ENCODE measurements at places on chromosomes 3 and 15.
A peak's percentile ranks its signal among the peaks of the same experiment; 100 is the strongest.

DNA sequence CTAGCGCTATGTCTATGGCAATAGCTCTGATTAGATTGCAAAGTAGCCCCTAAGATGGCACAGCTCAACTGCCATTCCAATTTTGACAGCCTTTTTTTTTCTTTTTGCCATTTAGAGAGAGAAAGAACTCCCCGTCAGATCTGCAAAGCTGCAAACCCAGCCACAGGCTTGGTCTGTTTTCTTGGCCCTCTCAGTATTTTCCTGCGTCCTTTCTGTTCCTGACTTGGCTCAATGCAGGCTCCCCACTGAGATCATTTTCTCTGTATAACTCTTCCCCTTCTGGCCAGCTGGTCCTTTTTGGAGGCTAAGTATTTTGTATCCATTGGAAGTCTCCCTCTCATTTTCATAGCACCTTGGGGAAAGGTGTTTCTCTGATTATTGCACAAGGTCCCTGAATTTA lies 386.7 kb downstream of the UNC13C start:
- DNase-seq = no peak

- DNase-seq = peak; percentile 63
These were observed 1.2 kb upstream of the ITIH4 start for GRCh38 chr3:52831500-52832301.

- no peak for DNase-seq
These were observed 7.9 kb downstream of the SECISBP2L start for GRCh38 chr15:49038382-49038781.

DNA sequence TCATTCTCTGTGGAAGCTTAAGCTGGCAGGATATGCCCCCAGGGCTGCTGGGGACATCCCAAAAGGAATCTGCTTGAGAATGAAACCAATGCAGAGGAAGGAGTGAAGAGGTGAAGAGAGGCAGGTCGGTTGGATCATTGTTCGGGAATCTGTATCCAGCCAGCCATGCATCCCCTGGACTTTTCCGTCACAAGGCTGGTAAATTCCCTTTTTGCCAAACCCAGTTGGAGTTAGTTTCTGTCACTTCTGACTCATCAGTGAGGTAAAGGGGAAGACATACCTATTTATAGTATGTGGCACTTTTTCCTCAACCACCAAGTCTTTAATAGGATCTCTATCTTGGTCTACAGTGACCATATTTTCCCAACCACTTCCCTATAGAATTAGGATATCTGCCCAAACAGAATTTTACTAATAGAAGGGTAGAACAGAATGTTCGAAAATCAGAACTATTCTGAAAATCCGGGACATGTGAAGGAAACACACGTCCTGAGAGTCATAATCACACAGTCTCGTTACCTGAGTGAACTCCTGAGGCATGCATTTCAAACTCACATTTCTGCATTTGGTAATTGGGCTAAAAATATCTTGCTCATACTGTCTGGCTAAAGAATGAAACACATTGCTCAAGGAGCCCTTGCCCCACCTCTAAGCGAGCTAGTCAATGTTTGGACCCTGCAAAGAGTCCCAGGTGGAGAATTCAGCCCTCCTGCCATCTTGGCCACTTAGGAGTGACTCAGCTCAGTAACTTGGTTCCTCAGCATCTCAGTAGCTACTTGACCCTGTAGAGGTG lies 289.7 kb upstream of the ADAMTS9 start:
- DNase-seq = no peak

DNA sequence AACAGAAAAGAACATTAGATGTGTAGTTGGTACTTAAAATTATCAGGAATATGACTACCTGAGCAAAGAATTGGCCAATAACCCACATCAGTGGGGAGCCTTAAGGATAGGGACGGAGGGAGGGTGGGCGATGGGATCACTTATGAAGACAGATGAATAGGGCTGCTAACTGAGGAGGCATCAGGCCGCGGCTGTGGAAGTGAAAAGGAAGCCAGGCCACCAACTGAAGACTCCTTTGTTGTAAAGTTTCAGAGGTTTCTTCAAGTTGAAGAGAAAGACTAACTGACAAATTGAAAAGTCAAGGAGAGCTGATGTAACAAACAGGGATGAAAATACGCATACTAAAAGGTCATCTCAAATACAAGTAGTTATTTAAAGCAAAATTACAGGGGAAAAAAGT lies 135.6 kb upstream of the BHLHE40 start:
- no peak for DNase-seq

- DNase-seq = no peak
These were observed 38.2 kb upstream of the SNRK start for GRCh38 chr3:43248185-43248583.

GRCh38 chr15:25394898-25395297 lies 43.9 kb downstream of the UBE3A start:
- no peak for DNase-seq

DNA sequence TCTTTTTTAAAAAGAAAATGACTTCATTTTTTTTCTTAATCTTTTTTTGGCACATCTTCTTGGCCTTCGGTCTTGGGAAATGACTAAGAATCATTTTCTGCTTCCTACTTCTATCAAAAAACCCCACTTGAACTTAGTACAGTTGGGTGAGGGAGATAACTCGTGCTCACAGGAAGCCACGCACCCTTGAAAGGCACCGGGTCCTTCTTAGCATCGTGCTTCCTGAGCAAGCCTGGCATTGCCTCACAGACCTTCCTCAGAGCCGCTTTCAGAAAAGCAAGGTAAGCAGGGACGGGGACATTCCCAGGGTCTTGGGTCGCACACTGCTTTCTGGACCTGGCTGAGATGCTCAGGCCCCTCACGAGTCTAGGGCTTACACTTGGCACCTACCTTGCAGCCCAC lies at the start of gene CCR4:
Gene CCR4, plus strand, starts transcription at position 235 of the 402 bp plus-strand sequence. CDS start 1,779 bp downstream, outside the sequence.
- peak; percentile 74 for DNase-seq

- no peak for DNase-seq
These were observed 15.9 kb downstream of the ATG7 start for GRCh38 chr3:11288021-11288491.

GRCh38 chr3:143429628-143430514 lies 310.3 kb downstream of the CHST2 start:
- DNase-seq = no peak

DNA sequence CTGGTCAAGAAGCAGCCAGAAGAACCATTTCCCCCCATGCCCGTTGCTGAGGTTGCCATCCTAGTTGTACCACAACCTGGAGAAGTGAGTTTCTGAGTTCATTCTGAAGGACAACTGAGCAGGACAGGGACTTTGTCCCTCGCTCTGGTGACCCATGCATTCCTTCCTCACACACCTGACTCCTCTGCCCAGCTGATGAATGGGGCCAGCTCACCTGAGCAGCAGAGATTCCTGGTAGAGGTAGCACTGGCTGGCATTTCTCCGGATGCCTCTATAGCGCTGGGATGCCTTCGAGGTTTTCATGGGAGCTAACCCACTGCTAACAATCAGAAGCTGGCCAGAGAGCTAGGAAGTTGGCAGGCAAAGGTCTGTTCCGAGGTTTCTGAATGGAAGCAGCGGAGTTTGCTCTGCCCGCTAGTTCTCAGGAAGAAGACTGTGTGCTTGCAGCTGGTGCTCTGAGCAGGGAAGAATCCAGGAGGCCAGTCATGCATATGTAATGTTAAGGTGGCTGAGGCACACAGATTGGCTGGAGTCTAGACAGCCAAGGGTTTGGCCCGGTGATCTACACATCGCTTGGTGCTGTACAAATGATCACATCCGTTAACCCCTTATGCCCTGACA lies at the start of gene TMC3:
Gene TMC3, minus strand, starts transcription at position 439 of the 621 bp plus-strand sequence. Its CDS starts 136 bp downstream, at position 303.
- no peak for DNase-seq

DNA sequence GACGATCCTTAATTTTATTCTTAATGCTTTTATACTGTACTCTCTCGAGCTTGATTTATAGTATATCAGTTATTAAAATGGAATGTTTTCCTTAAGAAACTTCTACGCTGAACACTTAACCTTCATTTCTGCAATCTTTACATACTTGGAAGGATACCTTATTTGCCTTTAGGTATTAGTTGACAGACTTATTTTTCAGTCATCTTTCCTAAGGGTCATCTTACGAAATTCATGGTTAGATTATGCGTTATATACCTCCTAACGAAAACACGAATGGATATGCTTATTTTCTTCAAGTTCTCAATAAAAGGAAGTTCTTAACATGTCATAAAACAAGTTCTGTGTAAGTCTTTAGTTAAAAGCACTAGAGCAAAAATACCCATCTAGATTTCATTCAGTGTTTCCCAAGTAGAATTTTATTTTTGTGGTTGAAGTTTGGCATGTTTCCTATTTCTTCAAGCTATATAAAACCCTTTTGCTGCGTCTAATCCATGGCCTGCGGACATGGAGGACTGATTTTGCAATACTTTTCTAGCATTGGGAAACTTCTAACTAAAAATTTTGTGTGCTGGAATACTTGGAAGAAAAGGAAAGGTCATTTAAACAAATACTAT lies 231.3 kb downstream of the TP63 start:
- no peak for DNase-seq

DNA sequence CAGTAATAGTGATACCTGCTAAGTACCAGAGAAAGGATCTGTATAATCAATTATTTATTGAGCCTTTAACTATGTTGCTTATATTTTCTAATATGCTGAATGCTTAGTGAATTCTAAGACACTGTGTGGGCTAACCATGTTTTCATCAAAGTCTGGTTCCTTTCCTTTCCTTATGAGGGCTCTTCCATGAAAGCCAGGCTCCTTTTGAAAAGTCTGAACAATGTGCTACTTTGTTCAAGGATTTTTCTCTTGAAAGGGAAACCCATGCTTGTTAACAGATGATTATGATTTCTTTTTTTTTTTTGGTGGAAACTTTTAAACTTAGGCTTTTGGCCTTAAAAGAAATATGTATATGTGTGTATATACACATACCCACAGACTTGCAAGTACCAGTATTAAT lies 17.0 kb downstream of the YEATS2 start:
- DNase-seq = no peak

DNA sequence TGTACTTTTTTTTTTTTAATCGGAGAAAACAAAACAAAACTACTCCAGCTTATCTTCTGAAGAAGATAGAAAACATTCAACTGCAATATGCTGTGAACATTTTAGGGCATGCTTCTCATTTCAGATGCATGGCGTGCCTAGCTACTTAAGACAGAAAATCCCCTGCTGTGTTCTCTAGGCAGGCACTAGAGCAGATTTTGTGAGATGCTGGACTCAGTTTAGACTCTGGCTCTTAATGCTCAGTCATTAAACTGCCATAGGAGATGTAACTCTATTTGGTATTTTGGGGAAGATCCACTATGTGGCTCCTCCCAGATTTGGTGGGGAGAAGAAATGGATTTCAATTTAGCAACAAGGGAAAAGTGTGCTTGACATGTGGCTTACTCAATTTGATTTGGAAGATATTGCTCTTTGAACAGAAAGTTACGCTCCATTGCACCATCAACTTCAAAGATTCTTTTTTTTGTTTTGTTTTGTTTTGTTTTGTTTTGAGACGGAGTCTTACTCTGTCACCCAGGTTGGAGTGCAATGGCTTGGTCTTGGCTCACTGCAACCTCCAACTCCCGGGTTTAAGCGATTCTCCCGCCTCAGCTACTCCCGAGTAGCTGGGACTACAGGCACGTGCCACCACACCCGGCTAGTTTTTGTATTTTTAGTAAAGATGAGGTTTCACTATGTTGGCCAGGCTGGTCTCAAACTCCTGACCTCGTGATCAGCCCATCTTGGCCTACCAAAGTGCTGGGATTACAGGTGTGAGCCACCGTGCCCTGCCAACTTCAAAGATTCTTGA lies 62.0 kb upstream of the LEKR1 start:
- no peak for DNase-seq

DNA sequence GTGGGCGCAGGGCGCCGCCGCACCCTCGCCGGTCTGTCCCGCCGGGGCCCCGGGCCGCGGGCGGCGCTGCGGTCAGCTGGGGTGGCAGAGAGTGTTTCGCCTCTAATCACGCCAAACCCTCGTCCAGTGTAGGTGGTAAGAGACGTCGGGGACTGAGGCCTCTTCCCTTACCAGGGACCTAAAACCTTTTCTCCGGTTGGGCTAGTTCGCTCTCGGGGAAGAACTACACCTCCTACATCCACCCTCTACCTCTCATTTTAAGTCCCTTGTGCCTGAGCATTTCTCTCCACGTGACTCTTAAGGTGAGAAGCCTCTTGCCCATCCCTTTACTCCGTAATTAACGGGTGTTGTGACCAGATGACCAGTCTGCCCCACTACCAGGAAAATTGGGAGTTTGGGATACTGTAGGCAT lies 520 bp downstream of the TMEM42 start:
- DNase-seq = no peak

- no peak for DNase-seq
These were observed 29.4 kb upstream of the EIF4A2 start for GRCh38 chr3:186754006-186754405.

GRCh38 chr15:43868406-43868805 lies 41.6 kb downstream of the WDR76 start:
- no peak for DNase-seq

GRCh38 chr3:59432665-59433064 lies 382.8 kb upstream of the CFAP20DC start:
- no peak for DNase-seq

DNA sequence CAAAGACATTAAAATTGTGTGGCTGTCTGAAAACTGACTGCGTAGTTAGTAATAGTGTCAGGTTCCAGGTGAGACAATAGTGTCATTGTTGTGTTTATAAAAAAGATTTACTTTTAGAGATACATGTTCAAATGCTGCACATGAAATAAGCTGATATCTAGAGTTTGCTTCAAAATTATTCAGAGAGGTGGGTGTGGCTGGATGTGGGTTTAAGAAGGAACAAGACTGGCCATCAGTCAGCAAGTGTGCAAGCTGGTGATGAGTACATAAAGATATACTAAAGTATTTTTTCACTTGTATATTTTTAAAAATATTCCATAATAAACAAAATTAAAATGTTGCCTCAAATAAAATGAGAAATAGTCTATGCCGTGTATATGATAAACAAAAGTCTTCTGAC lies 190.6 kb downstream of the ARRDC4 start:
- no peak for DNase-seq

- no peak for DNase-seq
These were observed 388.1 kb downstream of the FGF12 start for GRCh38 chr3:192339214-192339613.

DNA sequence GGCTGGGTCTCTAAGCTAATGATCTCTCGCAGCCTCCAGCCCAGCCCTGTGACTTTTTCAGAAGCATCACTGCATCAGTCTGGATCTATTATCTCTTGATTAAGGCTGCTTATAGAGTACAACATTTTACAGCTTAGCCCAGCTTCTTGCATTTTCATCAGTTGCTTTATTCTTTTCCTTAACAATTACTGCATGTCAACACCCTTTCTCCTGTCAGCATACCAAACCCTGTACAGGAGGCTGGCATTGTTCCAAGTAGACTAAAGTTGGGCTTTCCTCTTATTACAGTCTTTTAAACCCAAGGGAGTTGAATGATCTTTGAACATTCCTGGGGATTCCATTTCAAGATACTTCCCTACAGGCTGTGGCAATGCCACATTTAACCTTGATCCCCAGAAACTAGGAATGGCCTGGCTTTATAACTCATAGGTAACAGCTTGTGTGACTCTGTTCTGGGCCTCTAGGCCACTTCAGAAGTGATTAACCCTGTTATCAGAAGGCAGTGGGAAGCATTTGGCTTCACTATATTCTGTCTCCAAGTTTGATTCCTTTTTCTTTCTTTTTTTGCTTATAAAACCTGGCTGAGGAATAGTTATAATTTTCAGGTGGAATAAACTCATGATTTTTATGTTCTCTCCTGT lies 182.9 kb downstream of the KCNMB2 start:
- DNase-seq = no peak

GRCh38 chr3:101158374-101158773 lies 162.0 kb downstream of the IMPG2 start:
- no peak for DNase-seq

GRCh38 chr3:29156086-29156715 lies 124.7 kb upstream of the RBMS3 start:
- DNase-seq = no peak

GRCh38 chr15:31019986-31020385 lies 28.6 kb upstream of the MTMR10 start:
- no peak for DNase-seq

GRCh38 chr3:188266562-188267274 lies 112.8 kb downstream of the LPP start:
- DNase-seq = no peak

All from suppressor macrophage (primary cell).